ENCODE measurements at places on chromosomes 5 and 9. TPM values are rescaled to one million over a fixed set of nuclear protein-coding genes. Genes with fewer than 3 reads are reported as not detected.

DNA sequence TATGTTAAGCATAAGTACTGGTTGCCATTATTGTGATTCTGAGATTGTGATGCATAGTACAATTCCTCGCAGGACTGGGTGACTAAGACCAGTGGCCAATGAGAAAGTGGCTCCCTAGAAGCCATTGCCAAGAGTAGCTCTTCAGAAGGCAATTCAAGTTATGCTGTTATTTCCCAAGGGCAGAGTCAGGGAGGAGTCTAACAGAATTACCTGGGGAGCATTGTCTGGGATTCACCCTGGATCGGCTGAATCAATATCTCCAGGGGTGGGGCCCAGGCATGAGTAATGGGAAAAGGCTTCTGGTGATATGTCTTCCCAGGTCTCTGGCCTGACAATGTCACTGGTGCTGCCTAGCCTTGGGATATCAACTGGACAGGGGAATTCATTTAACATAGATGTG lies 10.9 kb upstream of the ARHGEF28 start:
- no peak for DNase-seq

DNA sequence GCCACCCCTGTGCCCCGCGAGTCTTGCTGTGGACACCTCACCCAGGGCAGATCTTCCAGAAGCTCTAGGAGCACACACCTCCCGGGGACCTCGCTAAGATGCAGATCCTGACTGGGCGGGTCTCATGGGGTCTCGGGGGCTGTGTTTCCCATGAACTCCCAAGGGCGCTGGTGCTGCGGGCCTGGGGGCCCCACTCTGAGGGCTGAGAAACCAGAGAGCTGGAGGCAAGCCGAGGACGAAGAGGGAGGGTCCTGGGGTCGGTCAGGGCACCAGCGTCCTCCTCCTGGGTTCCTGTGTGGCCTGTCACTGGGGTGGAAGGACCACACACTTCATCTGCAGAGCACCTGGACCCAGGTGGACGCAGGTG lies 30.2 kb downstream of the SLC6A3 start:
- no peaks in the 10 kb centered on the region for H3K4me1 ChIP-seq
- no peaks in the 10 kb centered on the region for H3K36me3 ChIP-seq

DNA sequence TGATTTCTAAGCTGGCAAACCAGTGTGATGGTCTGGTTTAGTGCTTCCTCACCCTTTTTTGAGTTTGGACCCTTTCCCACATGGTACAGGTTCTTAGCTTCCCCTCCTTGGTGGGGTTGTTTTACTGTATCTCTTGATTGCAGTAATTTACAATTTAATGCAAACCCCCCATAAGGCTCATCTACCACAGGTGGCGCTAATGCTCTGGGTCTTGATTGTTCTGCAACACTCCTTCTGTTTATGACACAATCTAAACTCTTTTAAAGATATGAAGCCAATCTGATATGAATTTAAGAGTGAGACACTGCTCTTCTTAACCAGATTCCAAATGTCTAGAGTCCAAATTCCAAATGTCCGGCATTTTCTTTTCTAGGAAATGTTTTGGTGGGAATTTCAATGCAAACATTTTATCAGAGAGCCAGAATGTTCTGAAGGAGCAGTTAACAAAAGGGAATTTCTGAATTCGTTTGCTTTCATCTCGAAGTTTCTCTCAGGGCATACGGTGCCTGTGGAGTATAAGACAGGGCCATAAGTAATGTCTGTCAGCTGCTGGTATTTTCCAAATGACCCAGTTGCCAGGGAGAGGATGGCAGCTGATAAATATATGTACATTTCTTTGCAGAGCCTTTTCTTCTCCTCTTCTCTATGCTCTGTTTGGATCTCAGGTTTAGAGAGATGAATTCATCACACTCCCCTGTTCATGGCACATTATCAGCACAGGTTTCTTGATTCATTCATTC lies 246.8 kb downstream of the ARHGAP26 start:
- H3K4me1 ChIP-seq: no peaks in the 10 kb centered on the region
- H3K27ac ChIP-seq: no peak overlapping the region
- H3K4me3 ChIP-seq: no peak overlapping the region
- 0 out of 2 replicates have a peak, but pooled peaks cover 3% of the 10 kb centered on the region for H3K36me3 ChIP-seq
- peak; percentile 50 for DNase-seq

- no peaks in the 10 kb centered on the region for H3K4me1 ChIP-seq
- no peak for DNase-seq
- peaks cover 7% of the 10 kb centered on the region for H3K36me3 ChIP-seq
- no peak overlapping the region for H3K4me3 ChIP-seq
Measured at GRCh38 chr9:111683392-111683791, 22.0 kb downstream of the GNG10 start.

DNA sequence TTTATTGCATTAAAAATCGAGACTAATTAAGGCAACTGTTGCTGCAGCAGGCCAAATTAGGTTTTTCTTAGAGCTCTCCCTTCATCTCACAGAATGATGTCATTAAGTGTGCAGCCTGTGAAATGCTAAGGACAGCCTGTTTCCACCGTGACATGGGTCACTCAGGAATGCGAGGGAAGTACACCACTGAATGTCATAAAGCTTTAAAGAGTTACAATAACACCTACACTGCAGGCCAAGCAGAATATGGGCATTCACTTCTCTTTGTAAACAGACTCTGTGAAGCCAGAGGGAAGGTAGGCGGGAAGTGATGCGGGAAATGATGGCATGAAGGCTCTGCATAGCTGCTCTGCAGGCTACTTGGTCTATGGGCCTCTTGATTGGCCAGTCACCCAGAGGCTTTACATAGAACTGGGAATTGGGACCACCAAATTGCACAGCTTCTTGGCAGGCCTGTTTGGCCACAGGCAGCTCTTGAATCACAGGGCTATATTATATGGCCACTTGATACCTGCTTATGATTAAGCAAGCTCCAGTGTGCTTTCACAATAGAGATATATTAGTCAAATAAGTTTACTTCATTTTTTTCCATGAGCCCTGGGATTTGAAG lies 28.4 kb upstream of the AOPEP start:
- no peaks in the 10 kb centered on the region for H3K36me3 ChIP-seq
- peaks cover 20% of the 10 kb centered on the region for H3K4me1 ChIP-seq
- H3K4me3 ChIP-seq: no peak overlapping the region
- DNase-seq: peak; percentile 61

DNA sequence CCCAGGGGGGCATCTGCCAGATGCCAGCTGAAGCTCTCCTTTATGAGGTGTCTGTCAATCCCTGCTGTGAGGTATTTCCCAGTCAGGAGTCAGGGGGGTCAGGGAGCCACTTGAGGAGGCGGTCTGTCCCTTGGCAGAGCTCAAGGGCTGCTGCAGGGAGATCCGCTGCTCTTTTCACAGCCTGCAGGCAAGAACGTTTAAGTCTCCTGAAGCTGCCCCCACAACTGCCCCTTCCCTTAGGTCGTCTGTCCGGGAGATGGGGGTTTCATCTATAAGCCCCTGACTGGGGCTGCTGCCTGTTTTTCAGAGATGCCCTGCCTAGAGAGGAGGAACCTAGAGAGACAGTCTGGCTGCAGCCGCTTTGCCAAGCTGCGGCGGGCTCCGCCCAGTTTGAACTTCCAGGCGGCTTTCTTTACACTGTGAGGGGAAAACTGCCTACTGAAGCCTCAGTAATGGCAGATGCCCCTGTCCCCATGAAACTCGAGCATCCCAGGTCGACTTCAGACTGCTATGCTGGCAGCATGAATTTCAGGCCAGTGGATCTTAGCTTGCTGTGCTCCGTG lies 148.3 kb downstream of the RPS23 start:
- no peaks in the 10 kb centered on the region for H3K4me1 ChIP-seq
- H3K27me3 ChIP-seq: no peaks in the 10 kb centered on the region
- no peak overlapping the region for H3K4me3 ChIP-seq
- H3K27ac ChIP-seq: no peak overlapping the region
- no peak for DNase-seq

- DNase-seq: no peak
- no peaks in the 10 kb centered on the region for H3K27me3 ChIP-seq
Measured at GRCh38 chr5:124234022-124234769, 512.2 kb downstream of the ZNF608 start.

GRCh38 chr5:139638090-139638735 lies 9.9 kb upstream of the CXXC5 start:
- peak; percentile 75 for DNase-seq
- peak overlapping the region; percentile 72 for H3K27ac ChIP-seq
- no peaks in the 10 kb centered on the region for H3K36me3 ChIP-seq
- H3K4me1 ChIP-seq: peaks cover 44% of the 10 kb centered on the region

DNA sequence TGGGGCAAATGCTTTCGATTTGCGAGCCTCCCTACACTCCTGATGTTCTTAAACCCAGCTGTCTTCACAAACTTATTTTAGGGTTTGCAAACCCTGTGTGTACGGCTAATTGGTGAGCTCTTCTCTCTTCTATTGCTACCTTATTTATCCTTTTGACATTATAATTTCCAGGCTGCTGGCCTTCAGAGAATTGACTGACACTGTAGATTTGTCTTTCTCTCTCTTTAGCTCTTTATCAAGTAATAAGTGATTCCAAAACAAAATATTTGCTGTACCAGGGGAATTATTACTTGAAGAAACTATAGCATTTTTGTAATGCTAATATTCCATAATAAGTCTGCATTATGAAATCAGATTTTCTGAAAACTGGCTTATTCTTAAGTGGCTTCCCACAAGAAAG lies 92.5 kb downstream of the NPR3 start:
- H3K4me3 ChIP-seq: no peak overlapping the region
- DNase-seq: no peak
- peaks cover 6% of the 10 kb centered on the region for H3K4me1 ChIP-seq
- no peak overlapping the region for H3K27ac ChIP-seq
- H3K27me3 ChIP-seq: no peaks in the 10 kb centered on the region

DNA sequence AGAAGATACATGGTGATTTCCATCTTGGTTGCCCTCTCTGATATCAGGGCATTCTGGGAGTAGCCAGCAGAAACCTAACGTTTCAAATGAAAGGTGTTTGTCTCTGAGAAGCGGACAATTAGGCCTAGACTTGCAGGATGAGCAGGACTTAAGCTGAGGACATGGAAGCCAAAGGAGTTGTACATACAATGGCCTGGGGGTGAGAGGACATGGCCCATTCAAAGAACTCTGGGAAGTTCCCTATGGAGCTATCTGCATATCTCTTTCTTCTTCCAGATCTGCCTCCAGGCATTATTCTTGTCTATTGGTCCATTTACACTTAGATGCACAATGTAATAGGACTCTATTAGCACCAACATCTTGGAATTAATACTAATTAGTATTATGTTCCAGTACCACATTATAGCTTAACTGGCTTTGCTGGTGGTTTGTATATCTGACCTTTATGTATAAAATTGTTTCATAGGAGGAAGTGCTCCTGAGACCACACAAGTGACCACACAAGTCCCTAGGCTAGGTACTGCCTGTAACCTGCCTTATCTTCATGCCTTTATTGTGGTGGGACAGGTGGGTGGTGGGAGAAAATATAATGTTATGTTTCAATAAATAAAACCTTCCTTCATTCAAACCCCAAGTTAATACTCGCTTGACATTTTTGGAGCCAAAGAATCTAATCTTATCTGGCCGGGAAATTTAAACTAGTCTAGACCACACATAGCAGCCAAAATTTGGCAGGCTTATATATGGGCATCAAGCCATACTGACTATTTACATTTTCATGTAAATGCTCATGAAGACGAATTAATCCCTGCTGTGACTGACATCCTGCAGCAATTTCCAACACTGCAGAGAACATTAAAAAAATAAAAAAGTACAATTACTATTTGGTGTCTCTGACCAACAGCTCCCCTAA lies 52.1 kb upstream of the EQTN start:
- H3K27ac ChIP-seq: no peak overlapping the region
- no peaks in the 10 kb centered on the region for H3K4me1 ChIP-seq
- no peak overlapping the region for H3K4me3 ChIP-seq
- no peaks in the 10 kb centered on the region for H3K36me3 ChIP-seq
- no peaks in the 10 kb centered on the region for H3K27me3 ChIP-seq

DNA sequence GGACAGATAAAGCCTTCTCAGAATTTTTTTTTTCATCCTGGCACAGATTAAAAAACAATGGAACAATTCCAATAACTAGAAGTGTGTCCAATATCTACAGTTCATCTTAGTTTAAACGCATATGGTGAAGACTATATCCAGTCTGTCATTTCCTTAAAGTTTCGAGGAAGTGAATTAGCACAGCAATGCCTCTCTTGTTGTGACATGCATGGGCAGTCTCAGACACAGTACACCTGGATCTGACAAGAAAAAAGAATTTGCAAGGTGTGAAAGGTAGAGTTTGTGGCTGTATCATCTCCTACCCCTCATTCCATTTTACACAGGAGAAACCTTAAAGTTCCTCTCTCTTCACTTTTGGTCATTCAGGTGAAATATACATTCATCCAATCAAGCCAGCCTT lies 100.6 kb upstream of the ADAMTS19 start:
- no peak overlapping the region for H3K4me3 ChIP-seq
- H3K27ac ChIP-seq: no peak overlapping the region

GRCh38 chr9:27117489-27118135 lies 8.6 kb downstream of the TEK start:
- H3K36me3 ChIP-seq: no peaks in the 10 kb centered on the region
- H3K4me1 ChIP-seq: peaks cover 19% of the 10 kb centered on the region
- peak; percentile 42 for DNase-seq
- no peaks in the 10 kb centered on the region for H3K27me3 ChIP-seq
- H3K27ac ChIP-seq: no peak overlapping the region

- no peaks in the 10 kb centered on the region for H3K4me1 ChIP-seq
- H3K36me3 ChIP-seq: no peaks in the 10 kb centered on the region
- H3K27me3 ChIP-seq: no peaks in the 10 kb centered on the region
- no peak overlapping the region for H3K27ac ChIP-seq
- no peak for DNase-seq
- H3K4me3 ChIP-seq: no peak overlapping the region
Measured at GRCh38 chr5:145118127-145118526, 717.0 kb downstream of the PRELID2 start.

GRCh38 chr9:137372693-137373610 lies 50.0 kb downstream of the EXD3 start:
- H3K27me3 ChIP-seq: no peaks in the 10 kb centered on the region
- no peaks in the 10 kb centered on the region for H3K36me3 ChIP-seq
- H3K27ac ChIP-seq: no peak overlapping the region
- no peaks in the 10 kb centered on the region for H3K4me1 ChIP-seq
- no peak for DNase-seq

GRCh38 chr5:104016646-104017045 lies 454.1 kb upstream of the NUDT12 start:
- no peaks in the 10 kb centered on the region for H3K36me3 ChIP-seq
- H3K27ac ChIP-seq: no peak overlapping the region
- H3K4me3 ChIP-seq: no peak overlapping the region
- no peaks in the 10 kb centered on the region for H3K4me1 ChIP-seq
- no peak for DNase-seq
- H3K27me3 ChIP-seq: no peaks in the 10 kb centered on the region

- no peak overlapping the region for H3K4me3 ChIP-seq
- no peak for DNase-seq
- no peak overlapping the region for H3K27ac ChIP-seq
- H3K4me1 ChIP-seq: no peaks in the 10 kb centered on the region
- H3K27me3 ChIP-seq: no peaks in the 10 kb centered on the region
Measured at GRCh38 chr5:108356286-108356685, 25.6 kb downstream of the FBXL17 start.

Gene RIMOC1
- total RNA-seq: 19.9 TPM

Gene BARHL1
- total RNA-seq: not detected

Gene PRELID1
- 456 TPM for total RNA-seq

Gene CD74
- not detected for total RNA-seq
